GM04503 (cell line): ENCODE measurements at places on chromosomes 11 and 22.

DNA sequence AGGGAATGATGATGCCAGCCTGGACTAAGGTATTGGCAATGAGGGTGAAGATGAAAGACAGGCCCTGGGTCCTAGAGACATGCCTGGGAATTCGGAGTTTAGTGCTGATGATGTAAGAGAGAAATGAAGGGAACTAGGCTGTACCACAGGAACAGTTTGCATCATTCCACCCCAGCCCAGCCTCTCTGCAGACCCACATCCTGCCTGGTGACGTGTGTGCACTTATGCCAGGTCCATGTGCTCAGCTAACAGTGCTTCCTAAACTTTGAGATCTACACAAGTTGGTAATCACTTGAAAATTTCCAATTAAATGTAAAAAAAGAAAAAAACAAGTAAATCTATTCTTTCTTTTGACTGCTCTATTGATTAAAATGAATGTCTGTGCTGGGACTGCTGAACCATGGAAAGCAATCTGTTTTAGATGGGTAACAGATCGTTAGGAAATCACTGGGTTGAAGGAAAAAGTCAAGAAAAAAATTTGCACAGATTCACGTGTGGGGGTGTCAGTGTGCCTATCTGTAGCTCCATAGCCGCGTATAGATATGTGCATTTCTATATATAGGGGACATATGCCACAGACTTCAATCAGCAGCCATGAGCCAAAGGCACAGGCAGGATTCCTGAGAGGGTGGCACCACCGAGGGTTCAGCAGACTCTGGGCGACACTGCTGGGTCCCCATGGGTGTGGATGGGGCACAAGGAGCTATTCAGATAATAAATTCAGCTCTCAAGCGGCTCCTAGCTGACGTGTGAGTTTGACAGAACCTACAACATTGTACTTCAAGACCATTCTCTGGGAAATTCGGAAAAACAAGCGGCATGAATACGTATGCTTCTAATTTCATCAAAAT lies 131.1 kb upstream of the OPCML start:
- DNase-seq, result no peak

DNA sequence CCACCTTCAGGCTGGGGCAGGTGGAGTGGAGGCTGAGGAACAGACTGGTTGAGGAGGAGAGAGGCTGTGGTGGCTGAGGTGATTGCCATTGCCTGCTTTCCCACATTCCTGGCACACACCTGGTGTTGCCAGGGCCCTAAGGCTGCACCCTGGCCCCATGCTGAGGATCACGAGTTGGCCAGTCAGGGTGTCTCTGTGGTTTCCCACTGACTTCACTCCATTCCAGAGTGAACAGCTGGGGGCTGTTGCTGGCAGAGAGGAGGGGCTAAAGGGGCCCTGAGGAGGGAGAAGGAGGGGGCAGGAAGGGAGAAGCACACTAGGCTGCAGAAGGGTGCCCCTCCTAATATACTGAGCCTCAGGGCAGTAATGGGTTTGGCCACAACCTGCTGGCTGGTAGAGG lies 1.8 kb downstream of the TMEM86A start:
- DNase-seq, result no peak

DNA sequence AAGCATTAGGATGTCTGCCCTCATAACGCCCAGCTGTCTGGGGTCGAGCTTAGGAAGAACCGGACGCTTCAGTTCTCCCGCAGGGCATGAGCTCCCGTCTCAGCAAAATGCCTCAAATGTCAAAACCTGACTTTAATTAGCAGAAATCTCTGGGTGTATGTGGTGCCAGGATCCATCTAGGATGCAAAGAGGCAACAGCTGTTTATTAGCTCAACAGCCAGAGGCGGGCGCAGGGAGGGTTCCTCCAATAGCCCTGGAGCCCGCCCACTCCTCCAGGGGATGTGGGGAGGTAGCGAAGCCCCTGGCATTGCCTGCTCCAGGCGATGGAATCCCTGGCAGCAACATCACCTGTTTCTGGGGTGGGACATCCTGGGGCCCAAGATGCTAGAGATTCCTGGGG lies 39.4 kb upstream of the RTL6 start:
- DNase-seq, result no peak

DNA sequence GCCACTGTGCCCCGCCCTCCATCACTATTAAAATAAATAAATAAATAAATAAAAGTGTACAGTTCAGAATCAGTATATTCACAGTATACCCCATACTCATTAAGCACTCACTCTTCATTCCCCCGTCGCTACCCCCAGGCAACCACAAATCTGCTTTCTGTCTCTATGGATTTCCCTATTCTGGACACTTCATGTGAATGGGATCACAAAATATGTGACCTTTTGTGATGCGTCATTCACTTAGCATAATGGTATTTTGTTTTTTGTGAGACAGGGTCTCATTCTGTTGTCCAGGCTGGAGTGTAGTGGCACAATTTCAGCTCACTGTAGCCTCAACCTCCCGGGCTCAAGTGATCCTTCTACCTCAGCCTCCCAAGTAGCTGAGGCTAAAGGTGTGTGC lies 52.8 kb downstream of the RBX1 start:
- DNase-seq, result no peak

DNA sequence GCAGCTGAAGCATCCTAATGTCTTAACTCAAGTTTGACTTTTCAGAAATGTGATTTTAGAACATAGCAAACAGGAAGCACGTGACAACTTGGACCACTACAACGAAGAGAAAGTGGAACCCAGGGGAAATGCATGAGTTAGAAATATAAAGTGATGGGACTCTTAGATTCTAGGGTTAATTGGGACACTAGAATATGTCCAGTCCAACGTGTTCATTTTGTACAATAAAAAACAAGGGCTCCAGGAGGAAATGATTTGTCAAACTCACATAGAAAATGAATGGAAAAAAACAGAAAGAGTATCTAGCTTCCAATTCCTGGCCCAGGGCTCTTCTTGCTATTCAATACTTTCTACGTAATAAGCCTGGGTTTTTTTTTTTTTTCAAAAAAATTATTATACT lies 30.7 kb downstream of the TIMP3 start:
- DNase-seq, result no peak

- no peak for DNase-seq
Observed at GRCh38 chr11:129768356-129768755, 47.3 kb upstream of the TMEM45B start.

DNA sequence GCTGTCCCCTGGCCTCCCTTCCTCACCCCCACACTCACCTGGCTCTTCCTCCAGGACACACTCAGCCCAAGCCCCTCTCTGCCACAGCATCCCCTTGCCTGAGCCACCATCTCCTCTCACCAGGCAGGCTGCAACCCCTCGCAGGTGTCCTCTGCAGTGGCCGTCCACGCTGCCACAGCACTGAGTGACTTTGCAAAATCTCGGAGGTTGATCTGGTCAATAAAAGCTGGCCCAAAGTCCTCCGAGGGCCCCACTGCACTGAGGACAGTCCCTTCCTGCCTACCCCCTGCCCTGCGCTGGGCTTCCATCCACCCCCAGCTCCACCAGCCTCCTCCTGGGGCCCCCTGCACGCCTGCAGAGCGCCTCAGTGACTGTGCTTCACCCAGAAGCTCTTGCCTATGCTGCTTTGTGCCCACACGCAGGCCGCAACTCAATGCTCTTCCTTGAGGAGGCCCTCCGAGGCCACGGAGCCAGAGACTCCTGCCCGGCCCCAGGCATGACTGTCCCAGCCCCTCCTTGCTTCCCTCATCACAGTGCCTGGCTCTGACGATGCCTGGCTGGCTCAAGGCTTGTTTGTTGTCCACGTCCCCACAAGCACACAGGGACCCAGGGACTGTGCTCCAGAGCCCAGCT lies 30.8 kb upstream of the SLC22A12 start:
- no peak for DNase-seq

DNA sequence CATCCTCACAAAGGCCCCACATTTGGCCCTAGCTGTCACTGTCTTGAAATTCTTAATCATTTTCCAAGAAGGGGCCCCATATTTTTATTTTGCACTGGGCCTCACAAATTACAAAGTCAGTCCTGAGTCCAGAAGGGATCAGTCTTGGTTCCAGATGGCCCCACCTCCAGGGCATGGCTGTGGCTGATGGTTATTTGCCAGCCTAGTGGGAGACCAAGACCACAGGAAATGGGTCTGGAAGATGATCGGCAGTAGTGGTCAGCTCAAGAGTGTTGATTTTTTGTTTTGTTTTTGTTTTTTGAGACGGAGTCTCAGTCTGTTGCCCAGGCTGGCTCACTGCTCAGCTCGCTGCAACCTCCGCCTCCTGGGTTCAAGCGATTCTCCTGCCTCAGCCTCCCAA lies 47.1 kb upstream of the EMID1 start:
- DNase-seq, result no peak

- no peak for DNase-seq
Observed at GRCh38 chr11:1568441-1568911, 3.6 kb downstream of the DUSP8 start.

DNA sequence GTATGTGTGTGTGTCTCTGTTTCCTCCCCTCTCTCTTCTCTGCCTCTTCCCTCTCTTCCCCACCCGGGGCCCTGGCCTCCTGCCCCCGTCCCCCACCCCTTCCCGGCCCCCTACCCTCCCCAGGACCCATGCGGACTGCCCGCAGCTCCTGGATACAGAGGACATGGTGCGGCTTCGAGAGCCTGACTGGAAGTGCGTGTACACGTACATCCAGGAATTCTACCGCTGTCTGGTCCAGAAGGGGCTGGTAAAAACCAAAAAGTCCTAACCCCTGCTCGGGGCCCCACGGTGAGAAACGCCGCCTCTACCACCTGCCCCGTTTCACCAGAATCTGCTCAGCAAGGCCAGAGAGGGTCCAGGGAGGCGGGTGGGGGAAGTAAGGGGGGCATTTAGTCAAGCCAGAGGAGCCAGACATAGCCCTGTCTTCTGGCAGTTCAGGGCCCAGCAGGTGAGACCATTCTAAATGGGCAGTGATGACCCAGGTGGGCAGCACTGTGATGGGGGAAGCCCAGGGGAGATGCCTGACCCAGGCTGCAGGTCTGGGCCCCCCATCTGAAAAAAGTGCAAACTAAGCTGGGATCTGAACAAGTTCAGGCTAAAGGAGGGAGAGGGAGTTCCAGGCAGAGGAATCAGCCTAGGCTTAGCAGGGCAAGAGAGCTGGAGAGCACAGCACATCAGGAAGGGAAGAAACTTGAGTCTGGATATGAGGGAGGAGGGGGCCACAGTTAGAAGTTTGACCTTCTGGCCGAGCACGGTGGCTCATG lies 6.4 kb downstream of the SELENOM start:
- no peak for DNase-seq
